ENCODE measurements at places on chromosomes 4 and X.
A peak's percentile ranks its signal among the peaks of the same experiment; 100 is the strongest.

DNA sequence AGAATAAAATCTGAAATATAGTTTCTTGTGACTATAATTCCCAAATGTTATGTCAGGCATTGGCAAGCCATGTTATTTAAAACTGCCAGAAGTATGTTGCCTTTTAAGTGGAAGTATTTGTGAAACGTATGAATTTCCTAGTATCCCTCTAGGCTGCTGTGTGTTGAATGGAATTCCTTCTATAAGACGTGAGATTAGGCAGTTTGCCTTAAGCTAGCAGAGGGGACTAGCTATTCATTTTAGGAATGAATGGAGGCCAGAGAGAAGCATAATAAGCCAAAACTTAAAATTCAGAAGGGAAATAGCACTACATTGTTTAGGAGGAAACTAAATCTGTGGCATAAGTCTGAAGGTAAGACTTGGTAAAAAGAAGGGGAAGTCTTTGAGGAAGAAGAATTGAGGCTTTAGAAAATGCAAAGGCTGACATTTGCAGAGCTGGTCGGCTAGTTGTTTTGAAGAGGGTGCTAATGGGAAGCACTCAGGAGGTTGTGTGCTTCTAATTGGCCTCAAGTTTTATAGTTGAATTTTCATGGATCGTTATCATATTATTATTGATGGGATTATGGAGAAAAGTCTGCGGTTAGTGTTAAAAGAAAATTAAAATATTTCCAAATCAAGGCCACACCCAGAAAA is 57.1 kb downstream of the TMEM131L start:
- no peak for DNase-seq

DNA sequence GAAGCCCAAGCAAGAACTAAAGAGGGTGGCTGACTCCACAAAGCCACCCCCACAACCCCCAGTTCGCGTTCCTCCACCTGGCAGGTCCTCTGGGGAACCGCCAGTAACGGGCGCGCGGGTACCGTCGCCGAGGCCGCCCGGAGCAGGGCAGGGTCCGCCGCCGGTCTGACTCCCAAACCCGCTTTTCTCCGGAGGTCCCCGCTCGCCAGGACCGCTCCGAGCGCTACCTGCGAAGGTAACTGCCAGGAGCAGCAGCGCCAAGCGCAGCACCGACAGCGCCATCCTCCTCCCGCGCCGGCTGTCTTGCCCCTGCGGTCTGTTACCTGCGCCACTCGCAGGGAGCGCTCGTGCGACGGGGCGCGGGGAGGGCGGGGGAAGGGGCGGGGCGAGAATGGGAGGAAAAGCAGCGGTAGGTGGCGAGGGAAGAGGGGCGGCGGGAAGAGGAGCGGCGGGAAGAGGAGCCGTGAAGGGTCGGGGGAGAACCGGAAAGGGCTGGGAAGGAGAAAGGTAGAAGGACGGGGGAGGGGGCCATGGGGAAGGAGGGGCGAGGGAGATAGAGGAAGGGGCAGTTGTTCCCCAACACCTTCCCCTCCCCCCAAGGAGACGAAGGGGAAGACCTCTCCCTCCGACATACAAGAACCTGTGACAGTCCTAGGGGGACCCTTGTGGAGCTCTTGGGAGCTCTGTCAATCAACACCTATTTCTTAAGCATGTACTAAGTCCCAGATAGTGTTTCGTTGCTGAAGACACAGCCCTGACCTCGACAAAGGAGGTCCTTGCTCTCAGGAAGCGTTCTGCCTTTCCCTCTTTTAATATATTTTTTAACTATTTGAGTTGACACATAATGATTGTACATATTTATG is at the start of gene SPINK2:
TSS of gene SPINK2 (minus strand) at position 321 of the 863 bp plus-strand sequence. CDS start at position 282, 39 bp downstream.
- peak; percentile 27 for DNase-seq

DNA sequence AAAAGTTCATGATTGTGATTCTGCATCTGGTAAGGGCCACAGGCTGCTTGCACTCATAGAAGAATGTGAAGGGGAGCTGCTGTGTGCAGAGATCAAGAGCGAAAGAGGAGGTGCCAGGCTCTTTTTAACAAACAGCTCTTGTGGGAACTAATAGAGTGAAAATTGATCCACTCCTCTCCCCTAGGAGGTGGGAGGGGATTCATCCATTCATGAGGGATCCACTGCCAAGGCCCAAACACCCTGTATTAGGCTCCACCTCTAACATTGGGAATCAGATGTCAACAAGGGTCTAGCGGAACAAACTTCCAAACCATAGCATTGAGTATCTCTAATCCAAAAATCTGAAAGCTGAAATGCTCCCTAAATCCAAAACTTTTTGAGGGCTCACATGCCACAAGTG is 16.4 kb upstream of the PPID start:
- DNase-seq: no peak

DNA sequence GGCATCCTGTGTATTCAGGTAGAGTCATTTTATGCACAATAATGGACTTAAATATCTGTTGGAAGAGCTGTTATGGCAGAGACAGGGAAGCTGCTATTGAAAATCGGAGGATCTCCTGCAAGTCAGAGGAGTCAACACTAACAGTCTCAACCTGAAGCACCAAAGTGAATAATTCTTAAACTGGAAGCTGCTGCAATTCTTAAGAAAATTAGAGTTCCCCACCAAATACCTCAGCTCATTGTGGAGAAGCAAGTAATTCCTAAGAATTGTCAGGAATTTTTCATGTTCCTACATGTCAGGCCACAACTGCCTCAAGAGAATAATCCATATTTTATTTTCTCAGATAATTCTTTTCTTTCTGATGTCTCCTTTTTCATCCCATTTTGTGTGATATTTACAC is 892.6 kb upstream of the LCORL start:
- no peak for DNase-seq

DNA sequence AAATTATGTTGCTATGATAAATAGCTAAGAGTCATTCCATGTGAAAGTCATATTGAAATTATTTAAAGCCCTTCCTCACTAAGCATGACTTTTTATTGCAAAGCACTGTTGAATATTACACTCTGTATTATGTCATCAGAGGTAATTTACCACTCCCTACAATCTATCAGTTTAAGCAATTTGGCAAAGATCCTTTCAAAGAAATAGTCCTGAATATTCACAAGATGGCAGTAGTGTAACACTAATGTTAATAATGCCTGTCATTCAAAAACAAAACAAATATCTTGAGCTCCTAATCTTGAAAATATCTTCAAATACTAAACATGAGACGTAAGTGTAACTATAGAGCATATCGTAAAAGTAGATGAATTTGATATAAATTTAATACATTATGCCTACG is 208.6 kb upstream of the TECRL start:
- DNase-seq: no peak
